Activated CD8-positive, alpha-beta memory T cell treated with anti-CD3 and anti-CD28 coated beads for 1 hour (primary cell): ENCODE measurements at places on chromosomes 16 and 17.

DNA sequence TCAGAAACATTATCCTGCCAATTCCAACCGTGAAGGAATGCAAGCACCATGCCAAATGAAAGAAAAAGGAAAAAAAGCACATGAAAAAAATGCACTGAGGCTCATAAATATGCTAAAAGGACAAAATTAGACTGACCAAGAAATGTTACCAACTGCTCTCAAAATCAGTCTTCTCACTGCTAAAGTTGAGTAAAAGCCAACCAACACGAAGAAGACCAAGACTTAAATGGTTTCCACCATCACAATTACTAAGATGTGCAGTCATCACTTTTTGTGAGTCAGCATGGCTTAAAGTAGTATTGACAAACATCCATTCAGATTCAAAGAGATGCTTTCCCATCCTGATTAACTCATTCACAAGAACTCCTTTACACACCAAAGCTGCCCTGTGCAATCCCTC is 16.4 kb downstream of the CDYL2 start:
- DNase-seq, result no peak

- no peak for DNase-seq
Observed at GRCh38 chr16:89707695-89708094, 6.2 kb upstream of the SPATA2L start.

DNA sequence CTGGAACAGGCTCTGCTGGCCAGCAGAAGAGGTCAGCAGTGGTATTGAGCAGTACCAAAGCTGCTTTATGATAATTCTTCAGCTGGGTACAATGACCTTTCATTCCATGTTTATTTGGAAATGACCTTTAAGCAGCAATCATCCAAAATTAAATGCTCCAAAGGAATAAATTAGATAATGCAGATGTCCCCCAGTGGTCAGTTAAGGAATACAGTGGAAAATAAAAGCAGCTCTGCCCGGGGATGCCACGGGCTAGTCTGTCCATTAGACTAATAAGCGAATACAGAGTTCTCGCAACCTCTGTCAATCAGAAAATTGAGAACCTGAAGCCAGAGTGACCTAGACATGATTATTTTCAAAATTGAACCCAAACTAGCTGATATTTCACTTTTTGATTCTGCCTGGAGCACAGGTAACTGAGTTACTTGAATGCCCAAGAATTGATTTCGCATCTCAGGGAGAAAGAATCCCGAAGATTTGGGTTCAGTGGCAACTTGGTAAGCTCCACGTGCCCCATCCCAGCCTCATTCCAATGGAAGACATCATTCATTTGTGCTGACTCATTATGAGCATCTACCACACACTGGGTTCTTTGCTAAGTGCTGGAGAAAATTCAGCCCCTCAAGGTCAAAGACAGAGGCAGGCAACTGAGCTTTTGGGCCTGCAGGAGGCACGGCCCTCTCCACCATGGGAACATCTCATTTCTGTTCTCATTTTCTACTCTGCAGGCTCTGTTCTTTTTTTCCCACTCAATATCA is 34.4 kb upstream of the SLC39A11 start:
- DNase-seq, result no peak

GRCh38 chr17:64411999-64412771 is 21.5 kb upstream of the PECAM1 start:
- no peak for DNase-seq

DNA sequence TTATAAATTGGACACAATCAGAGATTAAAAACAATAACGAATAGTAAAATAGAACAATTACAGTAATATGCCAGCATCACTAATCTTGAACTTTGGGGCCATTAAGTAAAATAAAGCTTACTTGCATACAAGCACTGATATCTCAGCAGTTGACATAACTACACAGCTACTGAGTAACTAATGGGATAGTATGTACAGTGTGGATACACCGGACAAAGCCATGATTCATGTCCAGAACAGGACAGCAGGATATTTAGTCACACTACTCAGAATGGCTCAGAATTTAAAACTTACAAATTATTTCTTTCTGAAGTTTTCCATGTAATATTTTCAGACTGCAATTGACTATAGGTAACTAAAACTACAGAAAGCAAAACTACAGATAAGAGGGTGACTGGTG is 427.5 kb downstream of the CDH13 start:
- DNase-seq, result no peak

- no peak for DNase-seq
Observed at GRCh38 chr17:58669853-58670252, 22.0 kb downstream of the TEX14 start.

DNA sequence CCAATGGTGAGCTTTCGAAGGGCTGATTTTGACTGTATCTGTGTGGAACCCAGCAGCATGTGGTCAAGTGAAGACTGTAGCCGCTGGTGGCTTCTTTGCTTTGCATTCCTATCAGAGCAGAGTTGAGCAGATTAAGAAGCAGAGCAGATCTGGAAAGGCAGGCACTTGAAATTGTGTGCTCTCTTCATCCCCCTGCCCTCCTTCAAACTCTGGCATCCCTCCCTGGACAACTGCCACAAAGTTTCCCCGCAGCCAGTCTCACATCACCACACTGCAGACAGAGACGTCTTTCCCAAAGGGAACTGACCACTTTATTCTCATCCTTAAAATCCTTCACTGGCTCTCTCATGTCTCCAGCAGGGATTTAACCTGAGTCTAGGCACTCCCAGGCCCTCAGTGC is 237.1 kb upstream of the DYNLRB2 start:
- DNase-seq, result no peak

DNA sequence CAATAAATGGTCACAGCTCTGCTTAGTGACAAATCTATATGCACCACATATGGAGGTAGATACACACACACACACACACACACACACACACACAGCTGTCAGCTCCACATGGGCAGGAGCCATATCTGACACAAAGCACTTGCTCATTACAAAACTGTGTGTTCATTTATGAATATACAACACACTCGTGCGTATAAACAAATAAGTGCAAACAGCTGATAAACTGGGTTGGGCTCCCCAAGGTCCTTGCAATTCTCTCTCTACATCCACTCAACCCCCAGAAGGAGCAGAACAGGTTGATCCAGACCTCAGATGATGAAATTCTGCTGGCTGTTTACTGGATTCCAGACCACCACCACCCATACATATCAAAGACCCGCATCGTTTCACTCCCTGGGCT is 140.7 kb downstream of the XYLT1 start:
- DNase-seq, result no peak

- no peak for DNase-seq
Observed at GRCh38 chr16:17316005-17316404, 154.8 kb downstream of the XYLT1 start.

- no peak for DNase-seq
Observed at GRCh38 chr16:20216591-20217217, 110.6 kb downstream of the GP2 start.

- no peak for DNase-seq
Observed at GRCh38 chr16:89489898-89490438, 393 bp downstream of the ANKRD11 start.

- DNase-seq, result no peak
Observed at GRCh38 chr17:69333561-69333960, 6.6 kb upstream of the ABCA5 start.

- no peak for DNase-seq
Observed at GRCh38 chr16:7303660-7304200, 28.9 kb upstream of the RBFOX1 start.

GRCh38 chr17:31580706-31581490 is 189.4 kb downstream of the RAB11FIP4 start:
- no peak for DNase-seq

- no peak for DNase-seq
Observed at GRCh38 chr17:41513168-41513547, 5.5 kb downstream of the KRT15 start.

DNA sequence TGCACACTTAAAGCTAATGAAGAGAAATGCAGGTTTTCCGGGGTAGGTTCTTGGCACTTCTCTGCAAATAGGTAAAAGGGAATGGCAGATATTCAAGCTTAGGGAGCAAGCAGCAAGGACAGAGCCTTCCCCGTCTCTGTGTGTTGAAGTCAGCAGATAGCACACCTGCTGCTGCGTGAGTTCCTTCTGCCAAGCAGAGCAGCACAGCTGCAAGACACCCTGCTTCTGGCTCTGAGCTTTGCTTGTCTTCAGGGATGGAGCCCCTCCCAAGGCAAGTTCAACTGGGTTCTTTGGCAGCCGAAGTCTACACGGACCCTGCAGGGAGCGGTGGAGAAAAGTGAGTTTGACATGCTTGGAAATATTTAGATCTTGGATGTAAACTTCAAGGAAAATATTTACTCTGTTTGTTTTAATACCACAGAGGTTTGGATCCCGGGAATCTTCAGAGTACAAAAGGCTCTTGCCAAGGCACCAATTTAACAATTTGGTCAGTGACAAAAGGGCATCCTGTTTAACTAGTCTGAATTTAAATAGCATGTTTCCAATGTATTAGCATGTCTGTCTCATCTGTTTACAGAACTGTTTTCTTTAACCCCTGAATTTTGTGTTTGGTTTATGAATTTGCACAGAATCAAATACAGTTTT is 113.4 kb upstream of the KCNJ16 start:
- DNase-seq, result no peak

DNA sequence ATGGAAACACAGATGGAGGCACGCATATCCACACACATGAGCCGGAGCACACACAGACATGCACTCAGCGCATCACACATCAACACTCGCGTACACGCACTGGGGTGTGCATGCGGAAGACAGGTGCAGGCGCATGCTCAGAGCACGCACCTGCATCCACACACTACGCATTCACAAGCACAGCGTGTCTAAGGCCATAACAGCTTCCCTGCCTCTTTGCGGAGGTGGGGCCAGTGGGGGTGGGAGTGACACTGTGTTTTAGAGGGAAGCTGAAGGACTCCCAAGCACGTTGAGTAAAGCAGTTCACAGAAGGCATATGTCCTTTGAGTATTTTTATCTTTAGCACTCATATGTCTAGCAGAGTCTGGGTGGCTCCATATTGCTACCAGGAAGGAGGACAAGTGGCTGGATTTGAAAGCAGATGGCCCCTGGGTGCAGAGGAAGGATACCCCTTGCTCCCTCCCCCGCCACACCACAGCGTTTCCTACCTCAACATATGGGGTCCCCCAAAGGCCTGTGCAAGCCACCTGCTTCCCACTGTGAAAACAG is 68.6 kb upstream of the TOB1 start:
- DNase-seq, result no peak

DNA sequence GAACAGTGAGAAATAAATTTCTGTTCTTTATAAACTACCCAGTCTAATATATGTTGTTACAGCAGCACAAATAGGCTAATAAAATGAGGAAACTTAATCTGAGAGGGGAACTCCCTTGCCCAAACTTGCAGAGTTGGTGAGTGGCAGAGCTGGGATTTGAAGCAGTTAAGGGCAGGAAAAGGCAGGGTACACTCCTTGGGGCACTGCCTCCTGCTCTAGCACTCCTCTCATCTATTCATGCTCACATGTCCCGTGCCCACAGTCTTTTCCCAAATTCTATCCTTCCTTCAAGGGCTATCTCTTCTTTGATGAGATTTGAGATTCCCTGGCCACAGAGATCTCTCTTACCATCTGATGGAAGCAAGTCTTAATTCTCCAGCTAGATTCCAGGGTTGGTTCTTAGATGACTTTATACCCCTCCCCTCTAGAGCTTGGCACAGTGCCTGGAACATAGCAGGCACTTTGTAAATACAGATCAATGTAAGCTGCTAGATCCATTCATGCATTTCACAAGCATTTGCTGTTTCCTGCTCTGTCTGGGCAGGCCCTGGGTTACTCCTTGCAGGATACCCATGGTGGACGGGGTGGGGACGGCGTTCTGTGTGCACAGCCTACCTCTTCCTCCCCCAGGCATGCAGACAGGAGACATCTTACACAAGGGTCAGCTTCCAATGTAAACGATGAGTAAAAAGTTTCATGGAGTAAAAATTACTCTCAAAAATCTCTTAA is 39.2 kb upstream of the ABCC12 start:
- no peak for DNase-seq

DNA sequence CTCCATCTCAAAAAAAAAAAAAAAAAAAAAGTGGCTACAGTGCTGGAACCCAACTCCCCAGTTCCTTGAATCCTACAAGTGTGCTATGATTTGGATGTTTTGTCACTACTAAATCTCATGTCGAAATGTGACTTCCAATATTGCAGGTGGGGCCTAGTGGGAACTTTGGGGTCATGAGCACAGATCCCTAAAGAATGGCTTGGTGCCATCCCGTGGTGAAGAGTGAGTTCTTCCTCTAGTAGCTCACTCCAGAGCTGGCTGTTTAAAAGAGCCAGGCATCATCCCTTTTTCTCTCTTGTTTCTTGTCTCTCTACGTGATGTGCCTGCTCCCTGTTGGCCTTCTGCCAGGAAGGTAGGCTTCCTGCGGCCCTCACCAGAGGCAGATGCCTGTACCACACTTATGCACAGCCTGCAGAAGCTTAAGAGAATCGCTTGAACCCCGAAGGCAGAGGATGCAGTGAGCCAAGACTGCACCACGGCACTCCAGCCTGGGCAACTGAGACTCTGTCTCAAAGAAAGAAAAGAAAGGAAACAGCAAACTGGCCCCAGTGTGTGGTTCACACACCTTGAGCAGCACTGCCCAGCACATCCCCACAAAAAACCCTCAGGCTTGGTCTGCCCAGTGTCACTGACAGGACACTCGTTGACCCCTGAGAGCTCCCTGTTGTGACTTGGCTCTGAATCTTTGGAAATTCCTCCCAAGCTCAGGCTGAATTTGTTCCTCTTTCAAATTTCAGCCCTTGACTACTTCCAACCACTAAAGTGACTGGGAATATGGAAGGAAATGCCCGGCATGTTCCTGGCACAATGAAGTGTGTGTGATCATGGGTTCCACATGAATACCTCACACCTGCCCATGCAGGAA is 3.1 kb downstream of the MT1E start:
- DNase-seq, result no peak

- DNase-seq, result no peak
Observed at GRCh38 chr16:20818929-20819585, 12.7 kb downstream of the REXO5 start.

- no peak for DNase-seq
Observed at GRCh38 chr17:47949946-47950345, 7.7 kb downstream of the PRR15L start.

DNA sequence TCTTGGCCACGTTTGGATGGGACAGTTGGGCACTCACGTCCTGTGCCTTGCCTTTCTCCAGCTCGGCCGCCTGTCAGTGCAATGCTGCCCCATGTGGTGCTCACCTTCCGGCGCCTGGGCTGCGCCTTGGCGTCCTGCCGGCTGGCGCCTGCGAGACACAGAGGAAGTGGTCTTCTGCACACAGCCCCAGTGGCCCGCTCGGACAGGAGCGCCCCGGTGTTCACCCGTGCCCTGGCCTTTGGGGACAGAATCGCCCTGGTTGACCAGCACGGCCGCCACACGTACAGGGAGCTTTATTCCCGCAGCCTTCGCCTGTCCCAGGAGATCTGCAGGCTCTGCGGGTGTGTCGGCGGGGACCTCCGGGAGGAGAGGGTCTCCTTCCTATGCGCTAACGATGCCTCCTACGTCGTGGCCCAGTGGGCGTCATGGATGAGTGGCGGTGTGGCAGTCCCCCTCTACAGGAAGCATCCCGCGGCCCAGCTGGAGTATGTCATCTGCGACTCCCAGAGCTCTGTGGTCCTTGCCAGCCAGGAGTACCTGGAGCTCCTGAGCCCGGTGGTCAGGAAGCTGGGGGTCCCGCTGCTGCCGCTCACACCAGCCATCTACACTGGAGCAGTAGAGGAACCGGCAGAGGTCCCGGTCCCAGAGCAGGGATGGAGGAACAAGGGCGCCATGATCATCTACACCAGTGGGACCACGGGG is 7.1 kb downstream of the ACSF3 start:
- DNase-seq, result no peak
